ENCODE measurements at places on chromosomes 4 and X.

DNA sequence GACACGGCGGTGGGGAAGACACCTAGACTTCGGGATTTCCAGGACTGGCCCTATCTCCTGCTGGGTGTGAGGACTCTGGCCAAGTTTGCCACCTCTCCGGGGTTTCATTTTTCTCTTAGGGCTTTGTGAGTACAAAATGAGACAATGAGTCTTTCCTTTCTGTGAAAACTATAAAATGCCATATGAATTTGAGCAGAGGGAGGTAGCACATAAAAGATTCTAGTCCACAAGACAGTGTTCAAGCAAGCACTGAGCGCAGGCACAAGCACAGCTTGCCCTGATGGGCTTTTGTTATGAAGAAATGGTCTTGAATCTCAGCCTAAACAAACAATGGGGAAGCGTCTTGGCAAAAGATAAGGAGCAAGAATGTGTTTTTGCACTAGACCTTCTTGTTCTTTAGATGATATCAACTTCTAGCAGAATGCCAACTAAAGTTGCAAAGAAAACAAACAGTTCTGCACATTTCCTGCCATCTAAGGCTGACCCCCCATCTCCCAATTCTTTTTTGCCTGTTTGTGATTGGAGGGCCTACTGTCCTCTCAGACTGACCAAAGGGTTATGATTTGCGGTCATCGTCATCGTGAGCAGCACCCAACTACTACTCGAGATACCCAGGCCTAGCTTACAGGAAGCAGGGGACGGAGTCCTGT is 73.0 kb upstream of the ZNF518B start:
- no peak for DNase-seq

DNA sequence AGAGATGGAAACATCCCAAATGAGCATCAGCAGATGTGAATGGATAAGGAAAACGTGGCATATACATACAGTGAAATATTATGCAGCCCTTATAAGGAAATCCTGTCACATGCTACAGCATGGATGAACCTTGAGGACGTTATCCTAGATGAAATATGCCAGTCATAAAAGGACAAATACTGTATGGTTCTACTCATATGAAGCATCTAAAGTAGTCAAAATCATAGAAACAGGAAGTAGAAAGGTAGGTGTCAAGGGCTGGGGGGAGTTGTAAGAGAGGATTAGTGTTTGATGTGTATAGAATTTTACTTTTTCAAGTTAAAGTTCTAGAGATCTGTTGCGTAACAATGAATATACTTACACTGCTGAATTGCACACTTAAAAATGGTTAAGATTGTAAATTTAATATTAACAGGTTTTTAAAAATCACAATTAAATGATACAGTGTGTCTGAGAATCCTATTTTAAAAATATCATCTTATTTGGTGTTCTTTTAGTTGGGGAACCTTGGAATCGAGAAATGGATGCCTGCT is 58.5 kb downstream of the KDM6A start:
- DNase-seq = no peak

DNA sequence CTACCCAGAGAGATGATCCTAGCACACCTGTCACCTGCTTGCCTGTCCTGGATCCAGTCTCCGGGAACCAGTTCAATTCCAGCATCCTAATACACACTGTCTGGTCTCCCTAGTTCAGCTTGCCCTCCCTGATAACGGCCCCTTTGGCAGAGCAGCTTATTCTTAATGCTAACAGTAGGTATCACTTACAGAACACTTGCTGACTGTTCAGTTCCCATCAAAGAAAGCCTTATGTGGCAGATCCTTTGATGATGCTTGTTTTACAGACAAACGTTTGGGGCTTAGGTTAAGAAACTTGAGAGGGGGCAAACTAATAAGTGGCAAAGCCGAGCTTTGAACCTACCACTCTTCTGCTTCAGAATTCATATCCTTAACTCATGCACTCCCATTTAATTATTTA is 890 bp downstream of the RASSF6 start:
- DNase-seq = no peak

DNA sequence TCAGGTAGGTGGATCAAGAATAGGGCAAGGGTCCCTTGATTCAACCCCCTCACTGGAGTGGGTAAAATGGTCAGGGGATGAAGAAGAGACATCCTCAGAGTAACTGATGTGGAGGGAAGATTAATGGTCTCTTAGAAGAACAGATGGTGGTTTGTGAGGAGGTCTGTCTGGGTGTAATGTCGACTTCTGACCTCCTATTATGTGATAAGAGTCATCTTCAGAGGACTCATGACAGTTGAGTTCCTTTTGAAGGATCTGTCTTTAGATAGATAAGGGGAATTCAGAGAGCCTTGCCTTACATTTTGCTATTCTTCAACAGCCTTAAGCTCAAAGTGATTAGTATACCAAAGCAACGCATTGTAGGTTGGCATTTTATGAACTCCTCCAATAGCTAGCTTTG is 27.1 kb upstream of the MAGEA8 start:
- no peak for DNase-seq

- DNase-seq = no peak
Observed at GRCh38 chrX:149207518-149207917, 297.6 kb downstream of the IDS start.

GRCh38 chr4:169940460-169940859 is 85.7 kb downstream of the MFAP3L start:
- no peak for DNase-seq

DNA sequence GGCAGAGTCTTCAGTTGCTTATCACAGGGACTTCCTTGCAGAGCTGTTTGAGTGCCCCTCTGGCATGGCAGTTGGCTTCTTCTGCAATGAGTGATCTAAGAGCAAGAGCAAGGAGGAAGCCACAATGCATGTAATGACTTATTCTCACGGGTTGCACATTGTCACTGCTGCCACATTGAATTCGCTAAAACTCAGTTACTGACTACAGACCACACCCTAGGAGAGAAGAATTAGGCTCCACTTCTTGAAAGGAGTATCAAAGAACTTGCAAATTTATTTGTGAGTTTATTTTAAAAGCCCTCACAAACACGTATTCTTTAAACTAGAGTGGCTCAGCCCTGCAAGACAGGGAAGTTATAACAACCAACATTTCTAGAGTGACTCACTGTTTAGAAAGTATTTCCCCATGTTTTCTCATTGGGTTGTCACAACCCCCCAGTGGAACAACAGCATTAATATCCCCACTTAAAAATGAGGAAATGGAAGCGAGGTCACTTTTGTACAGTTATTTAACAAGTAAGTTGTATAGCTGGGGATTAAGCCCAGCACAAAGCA is 32.4 kb upstream of the RBPJ start:
- DNase-seq = no peak

DNA sequence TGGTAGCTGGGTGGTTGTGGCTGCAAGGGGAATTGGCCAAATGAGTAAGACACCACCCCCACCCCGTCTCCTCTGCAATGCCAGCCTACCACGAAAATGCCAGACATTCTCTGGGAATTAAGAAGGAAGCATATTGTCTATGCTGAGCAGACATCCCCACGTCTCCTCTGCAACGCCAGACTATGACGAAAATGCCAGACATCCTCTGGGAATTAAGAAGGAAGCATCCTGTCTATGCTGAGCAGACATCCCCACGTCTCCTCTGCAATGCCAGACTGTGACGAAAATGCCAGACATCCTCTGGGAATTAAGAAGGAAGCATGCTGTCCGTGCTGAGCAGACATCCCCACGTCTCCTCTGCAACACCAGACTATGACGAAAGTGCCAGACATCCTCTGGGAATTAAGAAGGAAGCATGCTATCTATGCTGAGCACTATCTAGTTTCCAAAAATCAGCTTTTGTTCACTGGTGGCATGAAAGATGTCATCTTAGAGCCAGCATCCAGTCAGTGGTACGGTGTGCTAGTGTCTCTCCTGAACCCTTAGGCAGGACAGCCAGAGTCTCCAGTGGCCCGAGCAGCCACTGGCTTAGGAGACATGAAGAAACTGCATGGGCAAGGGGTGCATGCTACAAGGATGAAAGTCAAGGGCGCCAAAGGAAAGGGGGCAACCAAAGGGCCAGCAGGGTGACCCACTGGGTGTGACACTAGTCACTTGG is 339.8 kb upstream of the FRG1 start:
- peak; percentile 50 for DNase-seq

DNA sequence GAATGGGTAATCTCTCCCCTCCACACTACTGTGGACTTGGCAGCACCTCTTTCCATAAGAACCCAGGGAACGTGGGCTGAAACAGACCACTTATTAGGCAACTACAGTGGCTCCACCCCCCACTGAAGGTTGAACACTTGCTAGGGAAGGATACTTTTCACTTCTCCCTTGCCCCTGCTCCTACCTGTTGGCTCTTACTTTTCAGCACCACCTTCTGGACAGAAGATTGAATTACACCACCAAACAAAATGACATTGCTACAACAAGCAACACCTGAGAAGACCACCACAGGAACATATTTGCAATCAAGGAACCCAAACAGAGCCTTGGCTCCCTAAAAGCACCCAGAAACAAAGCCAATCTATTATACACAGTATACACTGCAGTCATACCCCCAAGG is 132.1 kb upstream of the CXCL13 start:
- no peak for DNase-seq

- DNase-seq = no peak
Observed at GRCh38 chr4:20283039-20283438, 31.3 kb downstream of the SLIT2 start.

DNA sequence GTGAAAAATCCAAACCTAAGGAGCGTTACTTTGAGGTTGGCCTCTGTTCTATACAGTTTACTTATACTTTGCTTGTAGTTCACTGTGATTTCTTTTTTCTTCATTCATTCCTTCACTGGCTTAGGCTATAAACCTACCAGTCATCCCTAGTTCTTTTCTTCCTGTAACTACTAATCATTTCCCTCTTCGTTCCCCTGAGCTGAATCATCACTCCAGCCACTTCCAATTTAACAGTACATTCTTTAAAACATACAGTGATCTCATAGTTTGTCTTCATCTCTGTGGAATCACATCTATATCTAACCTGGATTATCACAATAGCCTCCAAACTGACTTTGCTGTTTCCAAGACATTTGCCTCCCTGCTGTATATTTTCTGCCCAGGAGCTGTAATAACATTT is 25.2 kb upstream of the NPFFR2 start:
- no peak for DNase-seq

GRCh38 chr4:158013858-158014257 is 159.0 kb downstream of the GASK1B start:
- no peak for DNase-seq

DNA sequence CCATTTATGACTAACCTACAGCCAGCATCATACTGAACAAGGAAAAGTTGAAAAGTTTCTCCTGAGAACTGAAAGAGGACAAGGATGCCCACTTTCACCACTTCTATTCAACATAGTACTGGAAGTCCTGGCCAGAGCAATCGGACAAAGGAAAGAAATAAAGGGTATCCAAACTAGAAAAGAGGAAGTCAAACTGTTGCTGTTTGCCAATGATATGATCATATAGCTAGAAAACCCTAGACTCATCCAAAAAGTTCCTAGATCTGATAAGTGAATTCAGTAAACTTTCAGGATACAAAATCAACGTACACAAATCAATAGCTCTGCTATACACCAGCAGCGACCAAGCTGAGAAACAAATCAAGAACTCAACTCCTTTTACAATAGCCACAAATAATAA is 64.5 kb downstream of the CENPC start:
- no peak for DNase-seq

- DNase-seq = peak; percentile 81
Observed at GRCh38 chr4:85496933-85497332, 22.0 kb downstream of the ARHGAP24 start.

GRCh38 chr4:173466101-173466500 is 63.9 kb downstream of the HAND2 start:
- DNase-seq = no peak

GRCh38 chrX:45876206-45876605 is 669.0 kb downstream of the ZNF674 start:
- no peak for DNase-seq

GRCh38 chrX:78199851-78200250 is 60.4 kb upstream of the TAF9B start:
- DNase-seq = peak; percentile 0

GRCh38 chr4:5650040-5650439 is 58.3 kb downstream of the EVC2 start:
- DNase-seq = no peak

DNA sequence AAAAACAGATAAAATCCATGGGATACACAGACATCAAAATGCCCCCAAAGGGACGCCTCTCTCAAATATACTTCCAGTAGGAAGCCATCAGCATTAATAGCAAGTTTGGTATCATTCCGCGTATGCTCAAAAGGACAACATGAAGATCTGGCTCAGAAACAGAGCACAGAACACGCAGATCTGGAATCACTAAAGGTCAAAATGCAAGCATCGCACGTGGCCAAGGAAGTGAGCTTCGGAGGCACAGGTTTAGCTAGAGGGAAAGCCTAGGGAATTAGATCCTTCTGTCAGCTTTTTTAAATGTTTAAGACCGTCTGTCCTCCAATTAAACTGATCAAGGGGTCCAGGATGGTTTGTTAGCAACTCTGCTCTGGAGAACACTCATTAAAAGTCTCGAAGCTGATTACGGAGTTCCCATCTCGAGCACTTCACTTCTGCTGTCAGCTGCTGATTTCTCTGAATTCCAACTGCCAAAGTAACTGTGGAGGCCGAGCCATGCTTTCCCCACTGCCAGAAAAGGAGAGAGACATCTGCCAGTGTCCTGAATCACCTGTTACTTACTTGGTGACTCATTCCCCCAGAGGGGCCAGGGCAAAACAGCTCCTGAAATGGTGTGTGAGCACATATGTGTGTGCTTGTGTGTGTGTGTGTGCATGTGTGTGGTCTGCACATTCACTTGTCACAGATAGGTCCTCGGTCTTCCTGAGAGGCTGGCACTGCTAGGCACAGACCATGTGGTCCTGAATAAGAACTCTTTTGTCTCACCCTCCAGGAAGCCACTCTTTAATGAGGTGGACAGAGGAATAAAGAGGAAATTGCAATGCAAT is 177.7 kb upstream of the PPARGC1A start:
- DNase-seq = peak; percentile 88

- no peak for DNase-seq
Observed at GRCh38 chr4:91502365-91502764, 801.4 kb upstream of the GRID2 start.

- DNase-seq = peak; percentile 16
Observed at GRCh38 chr4:6188687-6189305, 11.6 kb downstream of the JAKMIP1 start.

DNA sequence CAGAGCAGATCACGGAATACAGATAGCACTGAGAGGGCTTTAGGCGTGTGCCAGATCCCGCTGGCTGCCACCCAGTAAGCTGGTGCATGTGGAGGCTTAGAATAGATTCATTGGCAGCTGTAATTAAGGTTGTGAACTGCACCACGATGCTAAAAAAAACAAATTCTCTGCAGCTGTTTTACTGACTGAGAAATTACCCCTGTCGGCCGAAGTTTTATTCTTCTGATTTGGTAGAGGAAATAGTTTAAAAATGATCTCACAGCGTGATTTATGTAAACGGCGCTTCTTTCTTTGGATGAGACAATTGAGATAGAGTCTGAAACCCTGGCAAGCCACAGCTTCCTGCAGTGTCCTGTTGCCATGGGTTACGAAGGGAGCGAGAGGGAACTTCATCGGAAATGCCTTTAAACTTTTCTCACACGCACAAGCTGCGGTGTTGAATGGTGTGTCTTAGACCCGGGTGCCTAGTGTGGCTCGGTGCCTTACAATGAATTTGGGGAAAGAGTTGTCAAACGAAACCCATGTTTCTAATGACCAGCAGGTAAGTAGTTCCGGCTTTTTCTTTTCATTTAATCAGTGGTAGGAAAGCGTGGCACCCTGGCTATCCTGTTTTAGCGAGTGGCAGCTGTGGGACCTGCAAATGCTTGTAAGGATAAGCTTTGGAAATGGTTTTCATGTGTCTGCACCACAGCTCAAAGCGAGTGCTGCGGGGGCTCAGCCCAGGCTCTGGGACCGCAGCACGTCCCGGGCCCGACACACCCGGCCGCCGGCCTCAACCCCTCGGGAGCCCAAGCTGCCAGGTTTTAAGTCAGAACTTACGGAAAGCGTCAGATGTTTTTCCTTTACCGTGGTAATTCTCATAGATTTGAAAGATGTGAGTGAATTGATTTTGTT is 71.7 kb upstream of the HGFAC start:
- DNase-seq = peak; percentile 90
